Stimulated activated CD8-positive, alpha-beta memory T cell treated with anti-CD3 and anti-CD28 coated beads, Interleukin-4, amount 100 ng/mL, for 1 hour (primary cell): ENCODE measurements at places on chromosomes 7 and 10.

DNA sequence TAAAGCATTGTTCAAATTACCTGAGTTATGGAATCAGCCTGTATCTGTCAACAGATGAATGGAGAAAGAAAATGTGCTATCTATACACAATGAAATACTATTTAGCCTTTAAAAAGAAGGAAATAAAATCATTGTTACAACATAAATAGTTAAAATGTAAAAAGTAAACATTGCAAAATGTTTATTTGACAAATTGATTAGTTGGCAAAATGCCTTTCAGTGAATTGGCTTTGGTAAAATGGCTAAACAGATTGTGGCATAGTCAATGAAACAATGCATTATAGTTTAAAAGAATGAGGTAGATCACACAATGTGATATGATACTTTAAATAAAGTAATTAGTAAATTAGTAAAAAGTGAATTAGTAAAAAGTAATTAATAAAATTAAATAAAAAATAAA, 204.8 kb upstream of the MAGI2 start:
- no peak for DNase-seq

DNA sequence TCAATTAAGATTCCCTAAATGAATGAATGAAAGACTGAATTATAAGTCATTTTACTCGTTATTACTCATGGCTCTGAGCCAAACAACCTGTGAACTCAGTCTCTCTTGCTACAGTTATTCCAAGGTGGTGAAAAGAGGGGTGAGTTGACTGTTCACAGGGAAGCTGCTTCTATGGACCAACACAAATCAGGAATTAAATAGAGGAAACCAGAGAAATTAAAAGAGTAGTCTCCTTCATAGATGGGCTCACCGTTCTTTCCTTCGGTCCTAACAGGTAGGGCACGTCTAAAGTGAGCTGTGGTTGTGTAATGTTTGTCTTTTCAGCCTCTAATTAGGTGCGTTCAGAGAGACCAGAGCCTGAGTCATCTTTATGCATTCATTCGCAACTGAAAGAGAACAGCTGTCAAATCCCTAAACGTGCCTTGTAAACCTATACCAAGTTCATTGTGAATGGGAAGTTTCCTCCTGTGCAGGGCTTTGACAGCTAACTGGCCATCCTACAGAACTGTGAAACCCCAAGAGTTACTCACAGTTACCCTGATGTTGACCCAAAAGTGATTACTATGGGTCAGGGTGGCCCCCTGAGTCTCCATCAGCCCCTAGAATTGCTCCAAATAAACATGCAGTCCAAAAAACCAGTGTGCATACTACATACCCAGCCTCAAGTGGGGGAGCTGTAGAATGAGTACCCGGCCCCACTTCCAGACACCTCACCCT, 18.2 kb upstream of the C10orf53 start:
- DNase-seq, result no peak

- DNase-seq, result no peak
These were observed 45.2 kb upstream of the SAMD8 start for GRCh38 chr10:75066271-75066670.

- no peak for DNase-seq
These were observed 9.9 kb upstream of the LIPM start for GRCh38 chr10:88792661-88793060.

GRCh38 chr7:17183630-17184328, 114.7 kb upstream of the AHR start:
- no peak for DNase-seq

- no peak for DNase-seq
These were observed 6.3 kb downstream of the PITX3 start for GRCh38 chr10:102234888-102235597.

GRCh38 chr7:132503415-132503814, 72.9 kb downstream of the PLXNA4 start:
- DNase-seq, result no peak

GRCh38 chr10:69633673-69634635, 3.9 kb downstream of the FAM241B start:
- no peak for DNase-seq
